Activated CD8-positive, alpha-beta memory T cell treated with anti-CD3 and anti-CD28 coated beads for 1 hour (primary cell): ENCODE measurements at places on chromosomes 6 and 20.

DNA sequence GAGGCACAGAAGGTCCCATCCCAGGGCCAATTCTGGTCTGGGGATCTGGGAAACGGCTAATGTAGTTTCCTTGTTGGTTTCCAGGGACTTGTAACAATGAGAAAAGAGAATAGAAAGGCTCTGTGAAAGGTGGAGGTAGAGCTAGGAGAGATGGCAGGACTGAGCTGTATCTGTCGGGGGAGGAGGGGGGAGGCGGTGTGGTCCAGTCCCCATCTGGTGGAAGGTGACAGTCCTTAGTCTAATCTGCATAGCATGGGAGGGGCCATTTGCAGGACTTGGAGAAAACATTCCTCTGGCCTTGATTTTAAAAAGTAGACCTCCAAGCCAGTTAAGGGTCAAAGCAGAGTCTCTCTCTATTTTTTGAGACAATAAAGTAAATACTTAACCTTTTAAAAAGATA is 137.1 kb downstream of the DNAH8 start:
- no peak for DNase-seq

DNA sequence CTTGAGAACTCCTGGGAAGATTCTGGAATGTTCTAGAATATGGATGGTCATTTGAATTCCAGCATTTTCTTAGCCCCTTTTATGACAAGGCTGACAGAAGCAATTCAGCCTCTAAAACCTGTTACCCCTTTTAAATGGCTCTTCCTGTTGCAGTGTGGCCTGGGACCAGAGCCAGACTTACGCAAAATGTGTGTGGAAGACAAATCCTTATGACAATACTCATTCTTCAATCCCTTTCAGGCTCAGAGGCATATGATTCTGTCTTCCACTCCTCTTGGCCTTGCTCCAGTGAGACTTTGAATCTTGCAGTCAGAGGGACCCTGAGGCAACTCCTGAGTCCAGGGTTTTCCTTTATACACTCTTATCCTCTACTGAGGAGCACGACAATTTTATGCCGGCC is 287.0 kb downstream of the CLIC5 start:
- DNase-seq, result no peak

DNA sequence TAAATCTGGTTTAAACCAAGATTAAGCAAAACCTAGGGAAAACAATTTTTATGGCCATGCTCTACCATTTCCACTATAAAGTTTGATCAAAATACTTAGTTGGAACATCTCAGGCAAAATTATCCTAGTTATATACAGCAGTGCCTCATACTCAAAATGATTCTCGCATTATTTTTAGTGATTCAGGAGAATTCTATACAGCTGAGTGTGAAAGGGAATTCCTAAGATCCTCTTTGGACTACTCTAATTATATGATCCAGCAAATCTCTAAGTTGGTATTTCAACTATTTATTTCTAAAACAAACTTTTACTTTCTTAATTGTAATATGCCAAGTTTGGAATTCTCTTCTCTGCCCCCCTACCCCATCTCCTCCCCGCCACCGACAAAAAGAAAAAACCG is 8.6 kb downstream of the DTNBP1 start:
- DNase-seq, result no peak

DNA sequence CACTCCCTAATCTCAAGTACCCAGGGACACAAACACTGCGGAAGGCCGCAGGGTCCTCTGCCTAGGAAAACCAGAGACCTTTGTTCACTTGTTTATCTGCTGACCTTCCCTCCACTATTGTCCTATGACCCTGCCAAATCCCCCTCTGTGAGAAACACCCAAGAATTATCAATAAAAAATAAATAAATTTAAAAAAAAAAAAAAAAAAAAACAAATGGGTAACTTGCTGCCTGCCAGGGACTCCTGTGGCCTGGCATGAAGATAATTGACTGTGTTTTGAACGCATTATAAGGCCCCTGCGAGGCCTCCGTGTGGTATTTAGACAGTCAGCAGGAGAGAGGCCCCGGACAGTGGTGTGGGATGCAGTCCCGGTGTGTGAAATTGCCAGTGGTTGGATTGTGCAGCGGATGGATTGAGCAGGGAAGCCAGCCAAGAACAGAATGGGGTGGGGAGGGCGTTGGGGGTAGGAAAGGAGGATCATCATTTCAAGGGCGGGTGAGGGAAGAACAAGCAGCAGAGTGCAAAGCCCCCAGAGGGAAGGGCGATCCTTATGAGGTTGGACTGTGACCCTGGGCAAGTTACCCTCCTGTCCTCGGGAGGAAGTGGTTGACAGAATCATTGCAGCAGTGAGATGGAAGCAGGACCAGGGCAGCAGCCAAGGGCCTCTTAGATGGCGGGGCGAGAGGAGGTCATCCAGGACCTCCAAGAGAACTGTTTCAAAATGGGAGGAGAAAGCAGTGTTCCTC is 43.3 kb downstream of the PPARD start:
- no peak for DNase-seq

- DNase-seq, result no peak
These were observed 4.0 kb downstream of the EGFL8 start for GRCh38 chr6:32168350-32168749.

DNA sequence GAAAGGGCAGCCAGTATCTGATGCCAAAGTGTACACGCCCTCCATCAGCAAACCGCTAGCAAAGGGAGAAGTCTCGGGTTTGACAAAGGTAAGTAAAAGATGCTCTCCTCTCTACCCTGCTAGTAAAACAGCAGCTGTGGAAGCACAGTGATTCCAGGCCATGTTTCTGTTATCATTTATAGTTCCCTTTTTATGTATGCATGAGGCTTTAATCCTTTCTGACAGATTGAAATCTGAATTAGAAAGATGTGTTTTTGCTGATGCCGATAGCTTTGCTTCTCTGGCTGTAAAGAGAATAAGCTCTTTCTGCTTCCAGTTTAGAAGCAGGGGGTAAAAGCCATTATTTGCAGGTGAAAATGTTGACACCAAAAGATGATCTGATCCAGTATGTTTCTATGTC is 392.4 kb upstream of the SOX4 start:
- no peak for DNase-seq

DNA sequence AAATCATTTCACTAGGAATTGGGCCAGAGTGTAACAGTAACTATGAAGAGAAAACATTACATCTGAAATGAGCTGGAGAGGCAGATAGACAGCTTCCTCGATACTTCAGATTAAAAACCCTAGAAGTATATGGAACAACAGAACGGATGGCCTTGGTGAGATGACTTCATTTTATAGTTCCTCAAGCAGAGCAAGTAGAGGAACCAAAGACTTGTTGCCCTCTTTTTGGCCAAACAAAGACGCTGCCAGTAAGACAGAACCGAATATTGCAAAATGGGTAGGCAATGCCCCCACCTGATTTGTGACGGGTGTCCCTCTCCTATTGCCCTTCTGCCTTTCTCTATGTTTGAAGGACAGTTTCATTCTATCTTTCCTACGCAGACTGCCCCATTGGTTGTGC is 53.5 kb downstream of the AGPAT4 start:
- no peak for DNase-seq

DNA sequence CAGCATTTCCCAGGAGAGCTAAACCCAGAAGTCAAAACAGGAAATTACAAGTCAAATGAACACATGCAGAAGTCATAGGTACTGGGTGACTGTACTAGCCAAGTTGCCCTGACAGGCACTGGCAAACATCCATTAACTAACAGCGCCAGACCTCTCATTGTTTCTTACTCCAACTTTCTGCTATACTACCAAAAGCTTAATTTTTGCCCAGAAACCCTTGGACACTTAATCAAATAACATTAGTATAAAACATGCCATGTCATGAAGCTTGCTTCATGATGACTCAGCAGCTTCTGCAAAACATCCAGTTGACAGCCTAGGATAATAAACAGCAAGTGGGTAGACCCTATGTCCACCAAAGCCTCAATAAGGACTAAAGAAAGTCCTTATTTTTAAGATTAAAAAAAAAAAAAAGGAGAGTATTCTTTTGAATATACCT is 3.5 kb downstream of the NUP153 start:
- no peak for DNase-seq

- DNase-seq, result no peak
These were observed 57.4 kb upstream of the EDN3 start for GRCh38 chr20:59242714-59243626.

- no peak for DNase-seq
These were observed 87.0 kb downstream of the FHL5 start for GRCh38 chr6:96649926-96650325.

GRCh38 chr6:77397561-77397960 is 65.7 kb downstream of the HTR1B start:
- no peak for DNase-seq

- DNase-seq, result no peak
These were observed 112.0 kb upstream of the BEND6 start for GRCh38 chr6:56842686-56843475.

GRCh38 chr6:7176208-7176607 is 68.4 kb downstream of the RREB1 start:
- no peak for DNase-seq

DNA sequence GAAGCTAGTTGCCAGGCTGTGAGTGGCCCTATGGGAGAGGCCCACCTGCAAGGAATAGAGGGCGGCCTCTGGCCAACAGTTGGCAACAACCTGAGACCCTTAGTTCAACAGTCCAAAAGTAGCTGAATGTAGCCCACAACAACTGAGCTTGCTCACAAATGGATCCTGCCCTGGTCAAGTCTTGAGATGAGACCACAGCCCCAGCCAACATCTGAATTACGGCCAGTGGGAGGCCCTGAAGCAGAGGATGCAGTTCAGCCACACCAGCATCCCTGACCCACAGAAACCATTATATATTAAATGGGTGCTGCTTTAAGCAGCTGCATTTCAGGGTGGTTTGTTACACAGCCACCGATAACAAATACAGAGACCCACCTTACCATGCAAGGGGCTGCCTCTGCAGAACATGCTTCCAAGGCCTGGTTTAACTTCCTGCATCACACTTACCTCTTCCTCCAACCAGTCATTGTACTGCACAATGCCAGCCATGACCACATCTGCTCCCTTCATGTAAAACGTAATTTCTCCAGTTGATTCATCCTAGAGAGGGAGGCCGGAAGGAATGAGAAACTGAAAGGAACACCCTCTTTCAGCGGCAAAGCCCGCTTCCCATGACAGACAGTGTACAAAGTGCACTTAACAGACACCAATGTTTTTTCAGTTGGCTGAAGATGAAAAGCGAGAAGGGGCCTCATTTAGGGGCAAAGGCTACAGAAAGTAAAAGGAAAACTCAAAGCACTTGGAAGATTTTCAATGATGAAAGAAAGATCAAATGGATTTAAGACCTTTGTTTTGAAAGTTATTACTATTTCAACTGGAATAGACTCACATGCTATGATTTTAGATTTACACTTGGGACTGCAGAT is 86.2 kb upstream of the NFATC2 start:
- no peak for DNase-seq

GRCh38 chr20:8811801-8812594 is 256.9 kb upstream of the PLCB4 start:
- DNase-seq, result no peak

GRCh38 chr20:63884506-63885263 is 10.2 kb upstream of the DNAJC5 start:
- DNase-seq, result no peak

GRCh38 chr6:119027465-119027864 is 51.0 kb downstream of the FAM184A start:
- DNase-seq, result no peak

DNA sequence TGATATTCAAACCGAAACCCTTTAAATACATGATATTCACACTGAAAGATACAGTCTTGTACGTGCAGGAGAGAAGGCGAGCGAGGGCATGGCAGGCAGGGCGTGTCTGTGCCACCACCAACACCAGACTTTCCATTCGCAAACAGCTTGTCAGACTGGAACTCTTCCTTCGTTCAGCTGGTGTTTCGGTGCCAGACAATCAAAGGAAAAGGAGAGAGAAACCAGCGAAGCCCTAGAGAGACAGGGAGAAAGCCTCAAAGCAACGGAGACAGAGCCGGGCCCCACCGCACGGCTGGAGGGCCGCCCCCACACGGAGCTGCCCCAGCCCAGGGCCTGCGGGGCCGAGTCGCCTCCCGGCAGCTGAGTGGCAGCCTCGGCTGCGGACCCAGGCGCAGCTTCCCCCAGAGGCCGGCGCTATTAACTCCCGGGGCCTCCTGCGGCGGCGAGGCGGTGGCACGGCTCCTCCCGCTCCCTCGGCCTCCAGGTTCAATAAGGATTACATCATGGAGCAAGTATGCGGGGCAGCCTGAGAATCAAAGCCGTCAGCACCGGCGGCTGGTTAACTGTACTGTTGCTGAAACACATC is 32.1 kb upstream of the NR2E1 start:
- no peak for DNase-seq

DNA sequence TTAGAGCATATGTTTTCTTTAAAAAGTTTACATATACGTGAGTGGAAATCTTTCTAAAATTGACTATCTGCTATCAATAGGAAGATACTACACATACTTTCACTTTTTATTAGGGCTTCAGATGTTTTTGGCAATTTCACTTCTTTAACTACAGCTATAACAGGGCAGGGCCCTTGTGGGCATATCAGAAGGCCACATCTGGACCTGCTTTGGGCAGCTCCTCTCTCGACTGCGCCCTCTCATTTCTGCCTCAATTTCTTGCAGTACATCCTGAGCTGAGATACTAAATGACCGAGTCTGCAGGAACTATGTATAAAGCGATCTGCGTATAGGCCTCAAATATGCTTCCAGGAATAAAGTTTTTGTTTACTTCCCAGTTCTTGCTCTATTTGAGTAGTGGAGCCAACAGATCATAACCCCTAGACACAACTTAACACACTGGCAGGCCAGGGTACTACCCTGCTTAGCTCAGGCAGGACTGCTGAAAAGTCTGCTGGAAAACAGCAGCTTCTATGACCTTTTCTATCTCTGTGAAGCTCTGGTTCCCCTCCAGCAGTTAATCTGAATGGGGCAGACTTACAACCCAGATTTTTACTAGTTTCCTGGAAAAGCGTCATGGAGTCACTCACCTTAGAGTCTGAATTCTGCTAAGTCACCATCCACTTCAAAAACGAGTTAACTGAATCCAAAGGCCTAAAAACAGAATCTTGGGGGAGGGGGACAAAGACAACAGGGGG is 12.7 kb downstream of the GCLC start:
- no peak for DNase-seq

DNA sequence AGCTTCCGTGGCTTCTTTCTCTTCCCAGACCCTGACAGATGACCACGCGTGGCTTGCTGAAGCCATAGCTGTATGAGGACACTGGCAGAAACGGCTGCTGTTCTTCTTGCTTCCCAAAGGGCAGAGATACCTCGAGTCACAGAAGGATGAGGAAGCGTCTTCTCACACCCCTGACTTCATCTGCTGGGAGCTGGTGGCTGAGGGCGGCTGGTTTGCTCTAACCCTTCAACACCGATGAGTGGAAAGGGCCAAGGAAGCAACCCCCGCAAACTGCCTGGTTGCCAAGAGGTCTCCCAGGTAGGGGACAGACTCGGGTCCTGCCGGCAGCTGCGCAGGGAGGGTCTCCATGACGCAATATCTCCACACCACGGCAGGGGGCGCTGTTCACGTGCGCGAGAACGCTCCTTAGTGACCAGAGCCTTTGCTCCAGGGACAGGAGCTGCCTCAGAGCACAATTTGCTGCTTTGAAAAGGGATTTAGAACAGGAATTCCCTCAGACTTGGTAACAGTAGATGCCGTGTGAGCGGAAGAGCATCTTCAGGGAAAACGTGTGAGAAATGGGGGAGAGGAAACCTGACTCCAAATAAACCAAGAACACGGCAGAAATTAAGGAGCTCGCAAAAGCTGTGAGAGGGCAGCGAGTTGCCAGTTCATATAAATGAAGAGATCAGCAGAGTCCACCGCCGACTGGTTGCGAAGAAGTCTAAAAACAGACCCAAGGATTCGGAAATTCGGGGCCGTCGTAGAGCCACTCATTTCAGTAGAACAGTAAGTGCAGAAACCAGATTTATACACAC is 80.2 kb downstream of the ERMARD start:
- DNase-seq, result peak; percentile 45

GRCh38 chr6:89580997-89581666 is 57.4 kb downstream of the LYRM2 start:
- DNase-seq, result no peak
